Esophagus squamous epithelium (tissue), 5 donors: ENCODE measurements at places on chromosomes 6 and 20. TPM values are rescaled to one million over a fixed set of nuclear protein-coding genes. Genes with fewer than 3 reads are reported as not detected.

GRCh38 chr6:43702534-43703440 is 15.2 kb upstream of the MRPS18A start:
- H3K4me1 ChIP-seq = peaks cover 40% of the 10 kb centered on the region
- no peaks in the 10 kb centered on the region for H3K27me3 ChIP-seq
- DNase-seq = no peak

GRCh38 chr20:13458860-13459451 is 179.8 kb downstream of the TASP1 start:
- H3K27me3 ChIP-seq = no peaks in the 10 kb centered on the region
- H3K4me1 ChIP-seq = no peaks in the 10 kb centered on the region
- H3K27ac ChIP-seq = no peak overlapping the region
- H3K4me3 ChIP-seq = no peak overlapping the region
- DNase-seq = no peak

Gene TRPC4AP
- total RNA-seq = 50.4 TPM

Gene RIPOR2
- total RNA-seq = 2.4 TPM

Gene STMND1
- not detected for total RNA-seq

DNA sequence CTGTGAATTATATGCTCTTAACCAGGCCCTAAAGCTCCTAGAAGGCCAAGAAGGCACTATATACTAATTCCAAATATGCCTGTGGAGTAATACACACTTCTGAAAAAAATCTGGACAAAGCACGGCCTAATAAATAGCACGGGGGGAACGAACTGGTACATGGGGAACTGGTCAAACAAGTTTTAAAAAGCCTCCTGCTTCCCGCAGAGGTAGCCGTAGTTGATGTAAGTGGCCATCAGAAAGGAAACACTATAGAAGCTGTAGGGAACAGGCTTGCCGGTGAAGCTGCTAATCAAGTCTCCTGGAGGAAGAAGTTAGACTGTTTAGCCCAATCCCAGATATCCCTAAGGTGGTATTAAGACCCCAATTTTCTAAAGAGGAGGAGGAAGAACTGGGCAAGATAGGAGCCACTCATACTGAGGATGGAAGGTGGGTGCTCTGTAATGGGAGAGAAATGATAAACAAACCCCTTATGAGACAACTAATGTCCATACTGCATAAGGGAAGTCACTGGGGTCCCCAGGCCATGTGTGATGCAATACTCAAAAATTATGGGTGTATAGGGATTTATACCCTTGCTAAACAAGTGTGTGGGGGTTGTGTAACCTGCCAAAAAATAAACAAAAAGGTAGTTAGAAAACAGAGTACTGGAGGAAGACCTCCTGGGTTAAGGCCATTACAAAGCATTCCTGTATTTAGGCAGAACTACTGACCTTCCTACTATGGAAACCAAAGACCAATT is 27.1 kb upstream of the ZNF318 start:
- peaks cover 13% of the 10 kb centered on the region for H3K4me1 ChIP-seq
- H3K36me3 ChIP-seq = no peaks in the 10 kb centered on the region
- no peak overlapping the region for H3K4me3 ChIP-seq

DNA sequence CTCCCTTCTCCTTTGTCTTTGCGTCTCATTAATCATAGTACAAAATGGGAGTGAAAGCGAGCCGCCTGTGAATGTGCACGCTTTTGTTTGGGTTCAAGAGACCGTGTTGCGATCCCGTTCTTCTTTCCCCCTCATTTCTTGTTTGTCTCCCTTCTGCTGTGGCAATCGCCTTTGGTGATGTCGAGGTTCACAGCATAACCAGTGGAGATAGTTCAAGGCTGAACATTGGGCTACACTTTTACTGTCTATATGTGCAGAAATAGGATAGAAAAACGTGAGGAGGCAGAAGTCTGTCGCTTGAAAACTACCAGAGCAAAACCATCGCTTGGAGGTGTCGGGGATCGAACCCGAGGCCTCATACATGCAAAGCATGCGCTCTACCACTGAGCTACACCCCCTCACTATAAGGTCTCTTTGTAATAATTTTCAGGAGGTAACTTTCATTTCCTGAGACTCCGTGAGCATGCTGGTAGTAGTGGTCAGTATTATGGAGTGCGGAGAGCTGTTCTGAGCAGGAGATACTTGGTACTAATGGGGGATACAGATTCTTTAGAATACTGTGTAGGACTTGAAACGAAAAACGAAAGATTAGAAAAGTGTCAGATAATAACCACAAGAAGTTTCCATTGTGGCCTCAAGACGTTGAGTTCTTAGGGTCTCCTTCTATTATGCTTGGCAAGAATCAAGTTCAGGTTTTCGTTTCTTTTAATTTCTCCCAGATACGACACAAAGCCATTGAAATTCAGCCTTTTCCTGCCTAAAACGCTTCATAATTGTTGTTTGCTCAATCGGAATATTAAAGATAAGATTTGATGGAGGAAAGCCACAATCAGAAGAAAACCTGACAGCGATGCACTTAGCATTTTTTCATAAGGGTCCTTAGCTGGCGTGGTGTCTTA is 106.6 kb downstream of the TRIM27 start:
- H3K27me3 ChIP-seq = peaks cover 22% of the 10 kb centered on the region
- H3K4me1 ChIP-seq = no peaks in the 10 kb centered on the region
- H3K27ac ChIP-seq = no peak overlapping the region
- H3K36me3 ChIP-seq = no peaks in the 10 kb centered on the region
- H3K4me3 ChIP-seq = no peak overlapping the region

- H3K4me3 ChIP-seq = peak overlapping the region; percentile 84
- H3K27ac ChIP-seq = peak overlapping the region; percentile 99
- H3K27me3 ChIP-seq = no peaks in the 10 kb centered on the region
- DNase-seq = peak; percentile 26
- no peaks in the 10 kb centered on the region for H3K4me1 ChIP-seq
These were observed 888 bp downstream of the SLC17A5 start for GRCh38 chr6:73652637-73653570.

Gene BPI
- total RNA-seq = 0.26 TPM

DNA sequence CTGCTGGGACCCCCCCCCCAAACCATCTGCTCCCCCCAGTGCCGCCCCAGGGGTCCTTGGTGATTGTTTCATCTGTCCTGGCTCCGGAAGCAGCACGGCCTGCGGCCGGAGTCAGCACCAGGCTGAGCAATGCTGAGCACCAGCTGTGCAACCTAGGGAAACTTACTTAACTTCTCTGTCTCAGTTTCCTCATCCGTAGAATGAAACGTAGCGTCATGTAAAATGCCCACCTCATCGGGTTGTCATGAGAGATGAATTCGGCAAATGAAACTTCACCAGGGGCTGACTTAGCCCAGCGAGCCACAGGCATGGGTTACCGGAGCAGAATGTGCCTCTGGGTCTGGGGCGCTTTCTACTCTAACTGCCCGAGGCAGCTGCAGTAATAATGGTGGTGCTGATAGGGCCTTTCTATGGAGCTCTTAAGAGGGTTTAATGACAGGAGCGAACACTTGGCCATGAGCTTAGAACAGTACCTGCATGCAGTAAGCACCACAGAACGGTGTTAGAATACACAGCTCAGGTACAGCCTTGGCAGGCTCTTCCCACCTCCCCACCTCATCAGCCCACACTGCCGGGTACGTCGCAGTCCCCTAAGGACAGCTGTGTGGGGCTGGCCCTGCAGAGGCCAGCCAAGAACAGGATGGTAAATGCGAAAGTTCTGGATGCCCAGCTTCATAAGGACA is 1.7 kb downstream of the THBS2 start:
- H3K4me1 ChIP-seq = peaks cover 50% of the 10 kb centered on the region
- H3K27me3 ChIP-seq = peaks cover 48% of the 10 kb centered on the region
- peak overlapping the region; percentile 42 for H3K4me3 ChIP-seq
- no peak for DNase-seq

Gene PTCRA
- total RNA-seq = not detected

DNA sequence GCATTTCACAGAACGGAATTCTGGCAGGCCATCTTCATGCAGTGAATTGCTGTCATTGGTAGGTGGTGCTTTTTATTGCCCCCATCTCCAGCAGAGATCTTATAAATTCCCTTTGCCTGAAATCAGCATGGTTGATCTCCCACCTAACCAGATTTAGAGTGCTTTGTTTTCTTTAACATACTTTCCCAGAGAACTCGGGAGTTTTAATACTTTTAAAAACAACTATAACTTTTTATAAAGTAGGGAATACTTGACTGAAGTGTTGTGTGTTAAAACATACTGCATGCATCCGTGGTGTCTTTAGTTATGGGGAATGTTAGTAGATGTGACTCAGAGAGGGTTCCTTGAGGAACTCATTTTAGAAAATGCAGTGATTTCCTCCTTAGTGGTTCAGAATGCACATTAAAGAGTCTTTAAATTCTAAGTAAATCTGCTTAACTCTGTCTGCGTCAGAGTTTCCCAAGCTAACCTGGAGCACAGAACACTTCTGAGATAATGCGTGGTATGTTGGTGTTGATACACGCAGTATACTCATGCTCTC is 54.9 kb downstream of the AKAP12 start:
- H3K4me3 ChIP-seq = no peak overlapping the region
- H3K4me1 ChIP-seq = no peaks in the 10 kb centered on the region
- no peak for DNase-seq
- peak overlapping the region; percentile 82 for H3K27ac ChIP-seq
- peaks cover 5% of the 10 kb centered on the region for H3K27me3 ChIP-seq

Gene SPAG4
- 4.2 TPM for total RNA-seq

GRCh38 chr6:154154389-154154967 is 115.4 kb downstream of the OPRM1 start:
- no peak for DNase-seq
- H3K27me3 ChIP-seq = no peaks in the 10 kb centered on the region
- no peak overlapping the region for H3K4me3 ChIP-seq

Gene ARFGEF3
- total RNA-seq = 0.92 TPM

Gene GABRR2
- not detected for total RNA-seq

Gene OXT
- not detected for total RNA-seq

- no peaks in the 10 kb centered on the region for H3K27me3 ChIP-seq
- no peaks in the 10 kb centered on the region for H3K36me3 ChIP-seq
- H3K4me1 ChIP-seq = no peaks in the 10 kb centered on the region
- DNase-seq = no peak
These were observed 88.6 kb upstream of the DUSP22 start for GRCh38 chr6:203661-204060.

Gene FAM217A
- not detected for total RNA-seq

Gene MOG
- not detected for total RNA-seq
